ENCODE measurements at places on chromosomes 12 and 14. TPM values are rescaled to one million over a fixed set of nuclear protein-coding genes. Genes with fewer than 3 reads are reported as not detected.

Gene KRT81
- polyA plus RNA-seq: not detected

Gene CLEC14A
- polyA plus RNA-seq: 3.8 TPM

Gene IL22
- not detected for polyA plus RNA-seq

Gene GTF2A1
- 8.7 TPM for polyA plus RNA-seq

Gene STRN3
- polyA plus RNA-seq: 10.5 TPM

Gene PRPH
- 89.9 TPM for polyA plus RNA-seq

Gene RD3L
- polyA plus RNA-seq: not detected

Gene ANO4
- 0.03 TPM for polyA plus RNA-seq

Gene TAS2R8
- polyA plus RNA-seq: not detected

Gene SLC38A4
- polyA plus RNA-seq: 0.93 TPM

Gene FAM90A1
- polyA plus RNA-seq: 0.45 TPM

Gene MYRFL
- 16.7 TPM for polyA plus RNA-seq

Gene GPRC5D
- polyA plus RNA-seq: not detected

Gene MBIP
- 19.5 TPM for polyA plus RNA-seq

Gene TOMM20L
- polyA plus RNA-seq: not detected

Gene RHOJ
- polyA plus RNA-seq: 4.3 TPM

Gene SLC16A7
- polyA plus RNA-seq: 0.81 TPM

Gene MAPKAPK5
- polyA plus RNA-seq: 50.5 TPM

Gene FANCM
- polyA plus RNA-seq: 4.4 TPM

Gene VRTN
- 0.24 TPM for polyA plus RNA-seq

Gene USP30
- 25.5 TPM for polyA plus RNA-seq

Gene SOCS2
- polyA plus RNA-seq: 14.7 TPM

Gene PPHLN1
- polyA plus RNA-seq: 27.0 TPM

Gene TMEM119
- polyA plus RNA-seq: 12.3 TPM

Gene FGD4
- 15.2 TPM for polyA plus RNA-seq

Gene BIN2
- polyA plus RNA-seq: 6.1 TPM

Gene TAS2R7
- polyA plus RNA-seq: not detected

Gene SLC7A7
- 218 TPM for polyA plus RNA-seq

Gene CCNK
- polyA plus RNA-seq: 14.9 TPM

Gene PTCSC3
- polyA plus RNA-seq: not detected

Gene TUBA1C
- polyA plus RNA-seq: 268 TPM

Gene EID3
- 0.67 TPM for polyA plus RNA-seq

Gene PLA2G1B
- polyA plus RNA-seq: 19.9 TPM

Gene GLRX5
- polyA plus RNA-seq: 80.5 TPM

Gene ACOT4
- 2.5 TPM for polyA plus RNA-seq

Gene CCDC175
- polyA plus RNA-seq: 2.8 TPM

Gene SERPINA3
- 6.8 TPM for polyA plus RNA-seq
